ENCODE measurements at places on chromosomes 1 and 21.

GRCh38 chr1:111370871-111371270, 56.7 kb downstream of the OVGP1 start:
- DNase-seq = no peak

- DNase-seq = no peak
Observed at GRCh38 chr1:111841189-111841588, 85.5 kb downstream of the DDX20 start.

GRCh38 chr1:44421446-44421884, 16.4 kb downstream of the RNF220 start:
- DNase-seq = no peak

- no peak for DNase-seq
Observed at GRCh38 chr1:155062702-155063411, 683 bp upstream of the EFNA4 start.

DNA sequence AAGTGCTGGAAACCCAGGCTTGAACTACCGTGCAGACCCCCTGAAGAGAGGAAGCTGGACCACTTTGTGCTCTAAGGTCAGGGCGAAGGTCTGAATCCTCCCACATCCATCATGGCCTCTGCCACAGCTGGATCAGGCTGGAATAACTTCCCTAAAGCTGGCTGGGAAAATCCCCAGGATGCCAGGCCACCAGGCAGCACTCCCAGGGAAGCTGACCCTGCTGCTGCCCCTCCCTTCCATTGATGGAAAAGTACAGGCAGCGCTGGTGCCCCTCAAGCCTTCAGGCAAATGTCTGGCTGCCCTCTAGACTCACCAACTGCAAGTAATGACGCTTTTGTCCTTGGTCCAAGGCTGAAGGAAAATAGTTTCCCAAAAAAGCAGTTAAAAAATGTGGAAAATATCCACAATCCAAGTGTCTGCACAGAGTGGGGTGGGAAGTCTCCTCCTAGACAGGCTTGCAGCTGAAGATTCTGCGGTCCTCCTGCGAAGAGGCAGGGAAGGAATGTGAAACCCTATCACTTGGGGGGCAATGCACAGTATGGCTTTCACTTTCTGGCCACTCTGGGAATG, 39.9 kb upstream of the TSPAN2 start:
- DNase-seq = no peak

GRCh38 chr21:16605597-16605996, 875.8 kb downstream of the USP25 start:
- DNase-seq = no peak

GRCh38 chr1:72848997-72849396, 566.7 kb upstream of the NEGR1 start:
- DNase-seq = no peak

DNA sequence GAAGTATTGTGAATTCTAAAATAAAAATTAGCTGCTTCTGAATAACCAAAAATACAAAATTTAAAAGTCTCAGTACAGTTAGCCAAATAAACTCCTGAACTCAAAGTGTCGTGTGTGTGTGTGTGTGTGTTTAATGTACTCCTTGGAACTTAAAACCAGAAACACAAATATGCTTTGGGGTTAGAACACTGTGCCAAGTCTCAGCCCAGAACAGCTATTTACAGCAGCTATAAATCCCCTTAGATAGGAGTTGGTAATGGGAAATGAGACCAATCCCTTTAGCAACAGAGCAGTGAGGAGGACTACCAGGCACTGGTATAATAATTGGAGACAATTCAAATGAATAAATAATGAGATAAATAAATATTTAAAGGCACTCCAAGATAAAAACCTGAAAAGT, 83.1 kb downstream of the PATJ start:
- DNase-seq = no peak

GRCh38 chr1:67916140-67916886, 83.0 kb upstream of the GNG12 start:
- no peak for DNase-seq

GRCh38 chr1:117077267-117077666, 17.1 kb downstream of the TTF2 start:
- DNase-seq = peak; percentile 69

DNA sequence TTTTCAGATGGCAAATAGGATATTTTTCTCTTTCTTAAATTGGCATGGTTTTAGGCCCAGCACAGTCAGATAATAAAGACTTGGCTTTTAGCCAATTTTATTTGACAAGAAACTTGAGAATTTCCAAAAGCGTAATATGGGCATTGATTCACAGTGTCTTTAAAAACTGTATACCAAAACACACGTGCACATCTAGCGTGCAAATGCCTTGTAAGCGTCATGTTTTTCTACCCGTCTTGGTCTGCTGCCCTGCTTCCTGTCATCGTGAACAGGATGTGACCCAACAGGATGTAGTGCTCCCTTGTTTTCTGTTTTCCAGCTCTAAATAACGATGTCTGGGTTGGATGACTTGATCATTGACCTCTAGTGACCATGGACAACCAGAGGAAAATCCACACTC, 24.7 kb upstream of the SLC44A3 start:
- DNase-seq = no peak

DNA sequence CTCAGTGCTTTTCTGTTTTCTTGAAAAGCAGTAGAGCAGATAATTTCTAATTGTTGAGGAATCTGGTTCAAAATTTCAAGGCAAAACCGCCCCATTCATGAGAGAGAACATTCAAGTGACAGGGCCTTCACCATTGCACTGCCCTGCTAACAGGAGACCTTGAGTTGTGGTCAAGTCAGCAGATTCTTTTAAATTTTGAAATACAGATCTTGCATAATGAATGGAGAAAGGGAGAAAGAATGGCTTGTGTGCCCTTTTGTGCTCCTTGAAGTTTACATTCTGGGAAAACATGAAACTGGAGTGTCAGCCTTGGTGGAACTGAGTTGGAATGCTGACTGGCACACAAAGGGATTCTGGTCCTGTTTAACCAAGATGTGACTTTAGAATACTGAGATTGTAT, 164.5 kb upstream of the UBE2U start:
- no peak for DNase-seq

- DNase-seq = no peak
Observed at GRCh38 chr1:81847063-81847462, 46.3 kb downstream of the ADGRL2 start.

- DNase-seq = no peak
Observed at GRCh38 chr1:8422510-8423268, 104.8 kb downstream of the SLC45A1 start.

GRCh38 chr1:53590104-53590503, 130.9 kb downstream of the DMRTB1 start:
- DNase-seq = no peak

- peak; percentile 15 for DNase-seq
Observed at GRCh38 chr1:215543191-215543606, 23.9 kb upstream of the KCTD3 start.

- no peak for DNase-seq
Observed at GRCh38 chr1:206786212-206786886, 14.1 kb upstream of the IL10 start.

- peak; percentile 69 for DNase-seq
Observed at GRCh38 chr1:109438798-109439297, 12.6 kb upstream of the PSMA5 start.

GRCh38 chr1:235902677-235903542, 36.2 kb upstream of the LYST start:
- peak; percentile 81 for DNase-seq

GRCh38 chr1:24487455-24487854, 15.2 kb upstream of the RCAN3 start:
- no peak for DNase-seq

DNA sequence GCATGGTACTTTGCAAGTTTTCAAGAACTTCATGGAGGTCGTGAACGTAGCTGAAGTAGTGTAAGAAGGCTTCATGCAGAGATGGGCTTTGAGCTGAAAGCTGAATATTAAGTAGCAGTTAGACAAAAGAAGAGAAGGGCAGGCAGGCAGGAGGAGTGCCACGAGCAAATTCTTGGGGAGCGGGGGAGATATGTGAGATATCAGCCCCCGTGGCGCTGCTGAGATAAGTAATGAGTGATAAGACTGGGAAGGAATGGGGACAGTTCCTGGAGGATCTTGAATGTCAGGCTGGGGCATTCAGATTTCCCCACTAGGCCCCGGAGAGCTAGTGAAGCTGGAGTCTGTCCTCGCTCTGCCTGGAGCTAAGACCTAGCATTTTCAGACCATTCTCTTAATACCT, 27.9 kb upstream of the KIRREL1 start:
- no peak for DNase-seq

DNA sequence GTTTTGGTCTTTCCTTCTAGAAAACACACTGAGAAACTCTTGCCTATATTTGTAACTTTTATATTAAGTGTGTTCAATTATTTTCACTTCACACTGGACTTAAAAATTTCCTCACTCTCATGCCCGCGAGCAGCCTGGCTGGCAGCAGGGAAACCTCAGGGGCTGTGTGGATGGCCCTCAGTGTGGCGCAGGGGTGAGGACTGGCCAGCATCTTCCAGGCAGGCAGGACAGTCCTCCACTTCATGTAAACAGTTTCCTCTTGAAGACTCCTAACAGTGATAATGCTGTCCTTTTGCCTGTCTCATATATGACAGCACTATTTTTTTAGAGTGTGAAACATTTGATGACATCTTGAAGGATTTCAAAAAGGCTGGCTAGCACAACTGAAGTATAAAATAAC, 618.6 kb downstream of the KIF26B start:
- DNase-seq = no peak

GRCh38 chr1:107879927-107880326, 85.1 kb downstream of the VAV3 start:
- no peak for DNase-seq

DNA sequence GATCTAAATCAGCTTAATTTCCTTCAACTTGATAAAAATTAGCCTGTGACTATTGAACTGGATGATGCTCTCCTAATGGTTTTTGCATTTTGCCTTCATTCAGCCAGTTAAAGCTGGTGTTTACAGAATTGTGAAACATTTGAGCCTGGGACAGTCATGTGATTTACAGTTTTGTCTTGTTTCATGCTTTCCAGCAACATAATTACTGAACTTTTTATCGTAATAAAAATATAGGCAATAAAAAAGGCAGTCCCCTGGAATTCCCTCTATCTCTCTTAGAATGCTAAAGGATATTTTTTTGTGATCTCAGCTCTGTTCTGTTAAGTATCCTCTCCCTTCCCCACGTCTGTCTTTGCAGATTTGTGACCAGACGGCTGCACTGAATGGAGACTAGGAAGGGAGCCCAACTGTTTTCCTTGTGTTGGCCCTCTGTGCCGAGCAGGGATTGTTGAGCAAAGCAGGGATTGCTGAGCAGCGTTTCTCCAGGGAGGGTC, 70.3 kb upstream of the RGL1 start:
- peak; percentile 48 for DNase-seq

DNA sequence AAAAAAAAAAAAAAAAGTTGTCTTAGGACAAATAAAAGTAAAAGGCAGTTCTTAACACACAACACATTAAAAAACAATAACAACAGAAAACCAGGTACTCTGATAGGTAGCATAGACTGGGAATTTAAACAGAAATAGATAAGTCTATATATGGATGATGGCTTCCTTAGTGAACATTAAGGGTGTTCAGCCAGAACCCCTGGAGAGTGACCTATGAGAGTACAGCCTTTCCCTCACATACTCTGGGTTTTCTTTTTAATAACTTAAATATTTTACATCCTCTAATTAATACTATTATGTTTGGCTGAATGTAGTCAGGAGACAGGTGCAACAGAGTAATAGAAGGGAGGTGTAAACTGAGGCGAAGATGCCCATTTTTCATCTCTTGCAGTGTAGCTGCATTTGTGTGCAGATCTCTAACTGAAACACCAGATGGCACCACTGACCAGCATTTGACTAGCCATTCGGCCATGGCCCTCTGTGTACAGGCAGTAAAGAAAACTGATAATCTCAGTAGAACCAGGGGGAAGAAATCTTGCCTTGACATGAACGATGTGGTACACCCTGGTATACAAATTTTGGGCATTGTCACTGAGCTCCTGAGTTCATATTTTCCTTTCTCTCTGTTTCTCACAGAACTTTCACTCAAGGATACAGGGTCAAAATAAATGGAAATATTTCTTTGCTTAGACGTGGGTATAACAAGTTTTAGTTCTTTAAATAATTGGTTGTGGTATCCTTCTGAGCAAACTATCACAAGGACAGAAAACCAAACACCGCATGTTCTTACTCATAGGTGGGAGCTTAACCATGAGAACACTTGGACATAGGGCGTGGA, 7.6 kb downstream of the TTF2 start:
- peak; percentile 28 for DNase-seq

DNA sequence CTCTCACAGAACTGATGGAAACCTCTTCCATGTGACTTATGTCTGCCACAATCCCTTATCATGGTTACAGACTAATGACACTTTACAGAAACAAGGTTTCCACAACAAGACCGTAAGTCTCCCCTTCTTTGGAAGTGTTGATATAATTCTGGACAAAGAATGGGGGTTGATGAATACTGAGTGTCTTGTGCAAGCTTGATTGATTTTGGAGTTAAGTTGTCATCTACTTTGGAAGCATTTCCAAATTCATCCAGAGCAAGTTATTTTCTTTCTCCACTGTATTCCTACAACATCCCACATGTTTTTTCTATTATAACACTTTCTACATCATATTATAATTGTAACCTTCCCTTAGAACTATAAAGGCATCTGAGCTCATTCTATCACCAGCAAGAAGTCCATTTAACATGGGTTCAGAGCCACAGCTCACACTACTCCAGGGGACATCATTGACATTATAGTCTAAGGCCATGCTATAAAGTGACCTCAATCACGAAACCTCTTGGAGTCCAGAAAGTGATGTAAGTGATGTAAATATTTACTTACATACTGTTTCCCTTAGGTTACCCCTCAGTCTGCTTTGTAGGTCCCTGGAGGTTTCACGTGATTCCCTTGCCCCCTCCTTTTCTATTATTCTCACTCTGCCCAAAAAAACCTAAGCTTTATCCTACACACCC, 125.7 kb upstream of the PBX1 start:
- DNase-seq = no peak

DNA sequence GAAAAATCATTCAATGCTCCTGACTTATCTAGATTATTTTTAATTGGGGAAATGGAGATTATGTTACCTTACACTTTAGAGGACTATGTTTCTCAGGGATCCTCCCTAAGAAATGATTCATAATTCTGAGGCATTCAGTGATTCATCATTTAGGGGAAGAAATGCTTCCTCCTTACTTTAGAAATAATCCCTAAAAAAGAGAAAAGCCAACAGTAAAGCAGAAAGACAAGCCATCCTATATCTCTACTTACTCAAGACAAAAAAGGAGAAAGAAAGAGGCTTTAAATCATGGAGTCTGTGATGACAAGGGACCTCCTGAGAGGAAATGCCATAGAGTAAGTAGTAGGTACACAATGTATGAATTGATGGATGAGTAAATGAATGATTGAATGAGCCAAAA, 137.0 kb downstream of the BRINP2 start:
- peak; percentile 6 for DNase-seq

DNA sequence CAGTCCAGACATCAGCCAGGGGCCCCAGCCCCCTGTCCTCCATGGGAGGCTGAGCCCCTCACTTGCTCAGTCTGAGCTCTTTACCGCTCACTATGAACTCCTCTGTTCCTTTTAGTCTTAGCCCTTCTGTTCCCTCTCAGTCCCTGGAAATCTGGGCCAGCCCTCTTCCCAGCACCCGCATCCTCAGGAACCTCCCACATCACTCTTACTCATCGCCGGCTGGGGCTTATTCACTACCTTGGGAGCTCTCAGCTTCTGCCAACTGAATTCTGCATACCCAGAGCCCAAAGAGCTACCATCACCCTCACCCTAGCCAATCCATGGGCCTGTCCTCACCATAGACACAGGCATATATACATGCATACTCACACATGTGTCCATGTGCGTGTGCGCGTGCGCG, 11.5 kb downstream of the KNCN start:
- DNase-seq = peak; percentile 34
